EH (cell line): ENCODE measurements at places on chromosomes 12 and 14.

DNA sequence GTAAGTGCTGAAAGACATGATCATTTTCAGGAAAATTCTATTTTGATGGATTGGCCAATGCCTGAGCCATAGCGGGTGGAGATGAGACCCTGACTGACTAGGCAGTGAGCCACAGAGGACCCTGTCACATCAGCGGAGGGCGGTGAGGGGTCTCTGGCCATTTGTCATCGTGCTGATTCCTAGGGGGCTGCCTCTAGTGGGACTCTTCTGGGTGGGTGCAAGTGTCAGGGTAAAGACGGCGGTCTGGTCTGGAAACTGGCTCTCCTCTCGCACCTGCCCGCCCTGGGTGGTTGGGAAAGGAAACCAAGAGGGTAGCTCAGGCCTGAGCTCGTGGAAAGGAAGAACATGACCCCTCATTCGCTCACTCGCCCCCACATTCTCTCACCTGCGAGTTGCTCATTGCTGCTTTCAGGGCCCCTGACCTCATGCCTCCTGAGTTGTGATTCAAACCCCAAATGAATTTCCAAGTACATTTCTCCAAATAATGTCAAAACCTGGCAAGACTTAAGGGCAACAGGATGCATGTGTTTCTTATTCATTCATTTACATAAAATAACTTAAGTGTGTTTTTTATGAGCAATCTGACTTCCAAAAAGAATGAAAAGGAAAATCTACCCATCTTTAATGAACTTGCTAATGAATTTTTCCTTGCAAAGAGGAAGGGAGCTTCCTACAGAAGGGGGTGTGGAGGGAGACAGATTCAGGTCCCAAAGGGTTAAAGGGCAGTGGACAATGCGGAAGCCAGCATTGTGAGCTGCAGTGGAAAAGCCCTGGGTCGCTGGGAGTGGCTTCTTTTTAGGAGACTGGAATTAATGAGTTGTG is 12.8 kb downstream of the MEG3 start:
- DNase-seq, result no peak

DNA sequence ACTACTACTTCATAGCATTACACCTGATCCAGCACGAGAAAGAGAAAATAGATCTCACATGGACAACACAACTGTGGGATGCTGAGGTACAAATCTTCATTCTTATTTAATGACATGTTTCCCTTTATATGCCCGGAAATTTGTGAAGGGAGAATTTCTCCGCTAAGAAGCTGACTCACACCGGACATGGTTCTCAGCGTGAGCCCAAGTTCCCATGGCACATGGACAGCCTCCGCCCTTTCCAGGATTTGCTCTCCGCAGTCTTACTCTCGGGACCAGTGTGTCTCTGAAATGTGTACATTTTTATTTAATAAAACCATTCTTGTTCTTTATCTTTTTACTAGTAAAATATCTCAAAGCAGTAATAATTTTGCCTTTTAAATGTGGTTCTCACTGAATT is 1154.8 kb downstream of the TMEM121 start:
- no peak for DNase-seq

- peak; percentile 73 for DNase-seq
Observed at GRCh38 chr12:26226629-26227360, 31.4 kb downstream of the SSPN start.

GRCh38 chr14:99699861-99700260 is 15.8 kb downstream of the CYP46A1 start:
- no peak for DNase-seq

GRCh38 chr14:74951443-74952179 is 3.8 kb downstream of the PGF start:
- no peak for DNase-seq

- peak; percentile 72 for DNase-seq
Observed at GRCh38 chr12:123270214-123271000, 1.2 kb downstream of the CDK2AP1 start.

- no peak for DNase-seq
Observed at GRCh38 chr12:121748218-121748570, 35.6 kb downstream of the TMEM120B start.

DNA sequence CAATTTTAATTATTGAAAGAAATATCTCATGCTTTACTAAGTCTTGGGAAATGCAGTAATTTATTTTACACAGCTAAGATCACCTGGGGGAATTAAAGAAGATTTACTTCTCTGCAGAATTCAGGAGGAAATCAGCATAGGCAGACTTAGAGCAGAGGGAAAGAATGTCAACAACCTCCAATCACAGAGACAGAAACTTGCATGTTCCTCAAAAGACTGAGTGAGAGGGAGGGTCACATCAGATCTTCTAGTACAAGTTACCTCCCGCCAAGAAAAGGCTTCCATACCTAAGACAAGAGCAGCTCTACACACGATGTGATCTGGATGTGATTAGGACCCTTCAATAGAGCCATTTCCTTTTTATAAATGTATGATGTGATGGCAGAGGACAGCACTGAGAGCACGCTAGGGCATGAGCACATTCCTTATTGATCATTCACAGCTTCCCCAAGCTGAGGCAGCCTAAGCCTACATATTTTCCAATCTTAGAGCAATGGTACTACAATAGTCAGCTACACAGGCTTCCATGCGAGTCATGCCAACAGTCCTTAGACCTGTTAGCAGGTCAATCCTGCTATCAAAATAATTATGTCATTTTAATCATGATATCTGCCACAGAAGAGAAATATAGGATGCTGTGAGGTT is 403.3 kb downstream of the ETNK1 start:
- peak; percentile 6 for DNase-seq

GRCh38 chr14:56194042-56194441 is 75.8 kb downstream of the PELI2 start:
- DNase-seq, result no peak

- DNase-seq, result peak; percentile 88
Observed at GRCh38 chr14:58663494-58664111, 25.8 kb downstream of the DACT1 start.

GRCh38 chr12:108126990-108127501 is 2.0 kb upstream of the WSCD2 start:
- DNase-seq, result peak; percentile 5

GRCh38 chr14:36820111-36820709 is 158.6 kb downstream of the PAX9 start:
- no peak for DNase-seq

DNA sequence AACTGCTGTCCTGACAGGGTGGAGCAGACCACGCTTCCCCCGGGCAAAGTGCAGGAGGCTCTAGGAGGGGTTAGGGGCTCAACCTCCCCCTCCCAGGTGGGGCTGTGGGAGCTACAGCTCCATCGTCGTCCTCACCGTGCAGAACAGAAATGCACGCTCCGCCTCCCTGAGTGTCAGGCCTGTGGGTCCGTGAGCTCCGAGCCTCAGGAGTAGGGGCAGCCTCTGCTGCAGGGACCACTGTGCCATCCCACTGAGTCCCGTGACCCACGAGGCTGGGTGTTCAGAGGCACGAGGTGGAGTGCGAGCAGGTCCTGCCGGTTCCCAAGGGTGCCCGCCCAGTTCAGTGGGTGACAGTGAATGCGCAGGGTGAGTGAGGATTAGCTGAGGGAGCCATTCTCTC is 48.6 kb downstream of the CACNA1C start:
- no peak for DNase-seq

DNA sequence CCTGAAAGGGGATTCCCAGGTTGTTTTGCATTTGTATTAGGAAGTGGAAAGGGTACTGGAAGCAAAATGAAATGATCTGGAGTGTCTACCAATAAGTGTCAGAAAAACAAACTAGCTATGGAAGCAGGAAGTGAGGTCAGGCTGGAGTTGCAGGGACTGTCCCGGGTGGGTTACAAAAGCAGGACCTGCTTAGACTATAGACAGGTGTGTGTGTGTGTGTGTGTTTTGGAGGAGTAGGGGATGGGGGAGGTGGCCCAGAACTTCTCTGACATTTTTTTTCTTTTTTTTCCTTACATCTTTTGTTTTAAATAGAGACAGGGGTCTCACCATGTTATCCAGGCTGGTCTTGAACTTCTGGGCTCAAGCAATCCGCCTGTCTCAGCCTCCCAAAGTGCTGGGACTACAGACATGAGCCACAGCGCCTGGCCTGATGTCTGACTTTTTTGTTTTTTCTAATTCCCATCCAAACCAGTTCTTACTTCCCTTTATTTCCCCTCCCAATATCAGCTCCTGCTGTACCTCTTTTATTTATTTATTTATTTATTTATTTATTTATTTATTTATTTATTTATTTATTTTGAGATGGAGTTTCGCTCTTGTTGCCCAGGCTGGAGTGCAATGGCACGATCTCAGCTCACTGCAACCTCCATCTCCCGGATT is 512 bp upstream of the RND1 start:
- DNase-seq, result no peak

DNA sequence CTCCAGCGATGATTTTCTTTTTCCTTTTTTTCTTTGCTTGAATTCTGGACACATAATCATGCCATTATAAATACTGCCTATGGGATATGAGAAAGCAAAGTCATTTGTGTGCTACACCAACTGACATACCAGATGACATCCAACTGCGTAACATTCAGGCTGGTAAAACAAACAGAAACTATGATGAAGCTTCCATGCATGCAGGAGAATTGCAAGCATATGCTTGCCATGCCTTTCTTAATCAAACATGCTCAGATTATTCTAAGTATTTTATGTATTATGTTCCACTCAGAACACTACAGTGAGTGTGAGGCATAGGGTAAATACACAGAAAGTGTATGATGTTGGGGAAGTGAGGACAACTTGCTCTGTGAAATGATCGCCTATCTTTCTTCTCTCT is 97.4 kb downstream of the C12orf50 start:
- DNase-seq, result peak; percentile 11

GRCh38 chr12:85424581-85425348 is 144.7 kb downstream of the ALX1 start:
- peak; percentile 23 for DNase-seq

GRCh38 chr12:50057896-50058670 is 687 bp downstream of the ASIC1 start:
- no peak for DNase-seq

DNA sequence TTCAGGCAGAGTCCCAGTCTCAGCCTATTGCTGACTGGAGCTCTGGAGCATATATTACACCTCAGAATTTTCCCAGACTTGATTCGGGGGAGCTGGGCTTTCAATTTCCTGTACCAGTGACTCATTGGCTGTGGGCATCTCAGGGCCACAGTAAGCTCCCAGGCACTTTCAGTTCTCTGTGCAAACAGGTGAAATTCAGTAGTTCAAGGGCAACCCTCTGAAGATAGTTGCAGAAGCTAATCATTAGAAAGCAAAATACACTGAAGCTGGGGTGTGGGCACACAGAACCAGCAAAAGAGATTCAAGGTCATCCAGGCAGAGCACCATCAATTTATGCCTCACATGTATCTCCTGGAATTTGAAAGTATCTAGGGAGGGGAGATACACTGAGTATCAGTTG is 8.1 kb upstream of the NIN start:
- DNase-seq, result peak; percentile 45

GRCh38 chr12:116737774-116738657 is at the start of the genes RNFT2 and SPRING1:
TSS of gene RNFT2 (plus strand) at chr12:116738315. CDS start at chr12:116740498, 2,183 bp downstream.
TSS of gene SPRING1 (minus strand) at chr12:116738069. CDS start at chr12:116737900, 169 bp downstream.
- DNase-seq, result peak; percentile 99

DNA sequence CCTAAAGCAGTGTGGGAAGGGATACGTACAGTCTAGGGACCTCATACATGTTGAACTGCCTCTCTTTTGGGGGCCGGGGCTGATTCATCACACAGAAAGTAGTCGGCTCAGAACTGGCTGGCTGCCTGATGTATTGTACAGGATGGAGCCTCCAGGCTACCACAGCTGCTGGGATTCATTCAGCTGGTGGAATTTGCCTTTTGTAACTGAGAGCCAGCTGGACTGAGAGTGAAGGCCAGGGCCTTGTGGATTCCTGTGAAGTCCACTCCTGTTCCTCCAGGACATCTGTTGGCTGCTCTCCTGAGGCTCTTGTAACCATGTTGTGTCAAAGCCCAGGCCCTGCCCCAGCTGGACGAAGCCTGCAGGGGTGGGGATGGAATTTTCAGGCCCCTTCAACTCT is 116.3 kb upstream of the PRICKLE1 start:
- peak; percentile 87 for DNase-seq

GRCh38 chr12:53214687-53215455 is 7.8 kb upstream of the ITGB7 start:
- peak; percentile 72 for DNase-seq

- DNase-seq, result no peak
Observed at GRCh38 chr12:82407481-82407880, 49.2 kb downstream of the METTL25 start.

- peak; percentile 36 for DNase-seq
Observed at GRCh38 chr14:105315211-105315721, 718 bp downstream of the PACS2 start.

- peak; percentile 11 for DNase-seq
Observed at GRCh38 chr14:69877492-69877891, 1.7 kb upstream of the SMOC1 start.

DNA sequence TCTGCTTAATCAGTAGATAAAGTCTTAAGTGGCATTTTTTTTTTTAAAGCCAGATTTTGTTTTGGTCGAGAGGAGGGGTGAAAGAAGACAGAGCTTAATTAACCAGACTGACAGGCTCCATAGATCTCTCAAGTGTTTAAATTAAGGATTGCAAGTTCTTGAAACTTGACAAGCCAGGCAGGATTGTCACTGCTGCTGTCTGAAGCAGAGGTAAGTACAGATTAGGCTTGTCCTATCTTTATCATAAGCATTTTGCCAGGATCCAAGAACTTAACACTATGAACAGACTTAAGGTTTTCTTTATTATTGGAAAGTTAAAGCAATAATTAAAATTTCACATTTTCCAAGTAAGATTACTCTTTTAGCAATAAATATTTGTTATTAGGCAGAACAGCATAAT is 179.6 kb upstream of the LMO3 start:
- no peak for DNase-seq

GRCh38 chr12:13559318-13559978 is 362.9 kb downstream of the EMP1 start:
- DNase-seq, result no peak

GRCh38 chr12:132836795-132837331 is 8.2 kb upstream of the GOLGA3 start:
- no peak for DNase-seq

GRCh38 chr12:124466216-124467128 is 100.9 kb downstream of the NCOR2 start:
- peak; percentile 36 for DNase-seq

- DNase-seq, result no peak
Observed at GRCh38 chr14:91038439-91038838, 22.0 kb downstream of the RPS6KA5 start.

- DNase-seq, result peak; percentile 81
Observed at GRCh38 chr12:90974286-90974685, 19.3 kb upstream of the CCER1 start.

GRCh38 chr14:29741909-29742401 is 185.7 kb downstream of the PRKD1 start:
- peak; percentile 79 for DNase-seq

GRCh38 chr14:99402285-99402648 is 78.4 kb downstream of the SETD3 start:
- no peak for DNase-seq
